ENCODE measurements at places on chromosomes 12 and 14.

DNA sequence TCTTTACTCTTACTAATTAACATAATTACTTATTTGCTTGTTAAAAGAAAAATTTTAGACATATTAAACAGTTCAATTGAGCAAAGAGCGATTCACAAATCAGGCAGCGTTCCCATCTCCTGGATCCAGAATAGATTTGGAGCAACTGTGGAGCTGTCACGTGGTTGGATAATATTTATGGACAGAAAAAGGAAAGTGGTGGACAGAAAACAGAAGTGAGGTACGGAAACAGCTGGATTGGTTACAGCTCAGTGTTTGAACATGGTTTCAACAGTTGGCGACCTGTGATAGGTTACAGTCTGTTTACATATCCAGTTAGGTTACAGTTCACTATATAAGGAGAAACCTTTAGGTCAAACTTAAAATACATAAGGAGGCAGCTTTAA lies 19.7 kb upstream of the FAM234B start:
- DNase-seq, result no peak

- no peak for DNase-seq
These were observed 26.4 kb downstream of the BBOF1 start for GRCh38 chr14:74045522-74045921.

DNA sequence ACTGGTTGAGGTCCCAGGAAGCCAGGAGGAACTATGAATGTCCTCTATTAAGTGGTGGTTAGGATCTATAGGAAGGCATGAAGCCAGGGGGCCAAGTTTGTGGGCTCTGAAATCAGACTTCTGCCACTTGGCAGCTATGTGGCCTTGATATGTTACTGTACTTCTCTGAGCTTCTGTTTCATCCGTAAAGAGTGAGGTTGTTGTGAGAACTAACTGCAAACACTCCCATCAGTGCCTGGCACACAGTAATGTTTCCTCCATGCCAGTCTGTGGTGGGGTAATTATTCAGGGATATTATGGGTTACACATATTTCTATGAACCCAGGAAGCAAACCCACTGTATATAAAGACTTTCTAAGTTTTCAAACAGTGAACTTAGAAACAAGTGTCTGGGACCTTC lies 57.4 kb downstream of the PLXNC1 start:
- no peak for DNase-seq

DNA sequence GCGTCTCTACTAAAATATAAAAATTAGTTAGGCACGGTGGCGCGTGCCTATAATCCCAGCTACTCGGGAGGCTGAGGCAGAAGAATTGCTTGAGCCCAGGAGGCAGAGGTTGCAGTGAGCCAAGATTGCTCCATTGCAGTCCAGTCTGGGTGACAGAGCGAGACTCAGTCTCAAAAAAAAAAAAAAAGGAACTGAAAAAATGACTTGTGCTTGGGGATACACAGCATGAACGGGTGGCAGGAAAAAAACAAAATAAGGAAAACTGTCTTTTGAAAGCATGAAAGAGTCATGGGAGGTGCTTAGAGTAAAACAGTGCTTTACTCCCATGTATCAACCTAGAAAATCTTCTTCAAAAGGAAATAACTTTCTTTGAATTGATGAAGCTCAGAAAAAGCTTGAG lies 80.8 kb downstream of the TMTC1 start:
- no peak for DNase-seq

- DNase-seq, result no peak
These were observed 601.8 kb upstream of the ATXN7L3B start for GRCh38 chr12:73935817-73936216.

DNA sequence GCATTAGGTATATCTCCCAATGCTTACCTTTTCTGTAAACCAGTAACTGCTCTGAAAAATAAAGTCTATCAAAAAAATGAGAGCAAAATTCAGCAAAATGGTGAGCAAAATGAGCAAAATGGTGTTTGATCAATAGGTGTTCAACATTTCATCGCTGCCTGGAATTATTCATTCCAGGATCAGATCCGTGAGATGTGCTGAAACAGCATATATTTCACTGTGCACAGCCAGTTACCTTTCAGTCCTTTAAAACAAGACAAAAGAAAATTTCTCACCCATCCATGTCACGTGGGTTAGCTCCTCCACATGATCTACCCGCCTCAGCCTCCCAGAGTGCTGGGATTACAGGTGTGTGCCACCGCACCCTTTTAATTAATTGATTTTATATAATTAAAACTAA lies 8.1 kb upstream of the FGF23 start:
- DNase-seq, result no peak

- no peak for DNase-seq
These were observed 59.3 kb downstream of the TESC start for GRCh38 chr12:117039891-117040309.

- DNase-seq, result no peak
These were observed 114.8 kb downstream of the RERGL start for GRCh38 chr12:17975239-17975638.

DNA sequence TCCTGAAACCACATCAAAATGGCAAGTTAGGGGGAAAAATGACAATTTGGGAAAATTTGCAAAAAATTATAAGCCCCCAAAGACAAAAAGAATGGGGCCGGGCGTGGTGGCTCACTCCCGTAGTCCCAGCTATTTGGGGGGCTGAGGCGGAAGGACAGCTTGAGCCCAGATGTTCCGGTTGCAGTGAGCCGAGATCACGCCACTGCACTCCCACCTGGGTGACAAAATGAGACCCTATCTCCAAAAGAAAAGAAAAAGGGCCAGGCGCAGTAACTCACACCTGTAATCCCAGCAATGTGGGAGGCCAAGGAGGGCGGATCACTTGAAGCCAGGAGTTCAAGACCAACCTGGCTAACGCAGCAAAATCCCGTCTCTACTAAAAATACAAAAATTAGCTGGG lies 2.0 kb upstream of the VAMP1 start:
- no peak for DNase-seq

DNA sequence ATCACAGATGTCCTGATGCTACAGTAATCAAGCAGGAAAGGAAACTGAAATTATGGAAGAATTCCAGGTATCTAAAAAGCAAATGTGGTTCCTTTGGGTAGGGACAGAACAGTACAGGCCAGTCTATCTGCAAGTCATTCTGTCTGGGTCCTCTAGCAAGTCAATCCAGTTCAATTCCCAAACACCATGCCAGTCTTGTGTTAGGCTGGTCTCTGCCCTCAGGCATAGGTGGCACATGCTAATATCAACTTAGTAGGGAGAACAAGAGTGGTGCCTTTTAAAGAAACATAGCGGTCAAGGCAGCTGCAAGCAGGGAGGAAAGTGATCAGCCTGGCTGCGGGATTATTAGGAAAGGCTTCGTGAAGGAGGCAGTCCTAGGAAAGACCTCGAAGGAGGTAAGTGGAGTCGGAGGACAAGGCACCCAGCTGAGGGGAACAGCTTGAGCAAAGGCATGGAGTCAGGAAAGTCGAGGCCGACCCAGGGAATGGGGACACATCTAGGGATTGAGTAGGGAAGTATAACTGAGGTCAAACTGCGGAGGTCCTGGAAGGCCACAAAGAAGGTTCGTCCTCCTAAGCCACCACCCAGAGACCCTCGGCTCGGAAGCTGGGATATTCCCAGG lies 3.8 kb upstream of the PLEKHG6 start:
- DNase-seq, result no peak

DNA sequence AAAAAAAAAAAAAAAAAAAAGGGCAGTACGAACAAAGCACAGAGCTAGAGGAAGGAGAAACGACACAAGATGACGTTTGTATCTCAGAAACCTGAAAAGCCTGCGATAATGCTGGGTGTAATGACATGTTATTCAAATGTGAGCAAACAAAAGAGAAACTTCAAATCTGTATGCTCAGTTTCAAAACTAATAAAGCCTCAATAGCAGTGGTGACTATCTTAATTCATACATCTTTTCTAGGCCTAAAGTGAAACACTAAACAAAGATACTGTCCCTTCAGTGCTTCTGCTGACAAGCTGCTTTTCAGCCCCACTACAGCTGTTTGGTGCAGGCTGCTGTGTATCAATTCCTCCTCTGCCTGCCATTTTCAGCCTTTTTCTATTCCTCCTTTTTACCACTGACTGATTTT lies 15.8 kb downstream of the ITPR2 start:
- DNase-seq, result no peak

- DNase-seq, result no peak
These were observed 27.5 kb downstream of the TECPR2 start for GRCh38 chr14:102390064-102390855.

GRCh38 chr14:92154283-92154942 lies 32.6 kb downstream of the CPSF2 start:
- no peak for DNase-seq

GRCh38 chr14:98229656-98230366 lies 1042.2 kb downstream of the BCL11B start:
- no peak for DNase-seq

DNA sequence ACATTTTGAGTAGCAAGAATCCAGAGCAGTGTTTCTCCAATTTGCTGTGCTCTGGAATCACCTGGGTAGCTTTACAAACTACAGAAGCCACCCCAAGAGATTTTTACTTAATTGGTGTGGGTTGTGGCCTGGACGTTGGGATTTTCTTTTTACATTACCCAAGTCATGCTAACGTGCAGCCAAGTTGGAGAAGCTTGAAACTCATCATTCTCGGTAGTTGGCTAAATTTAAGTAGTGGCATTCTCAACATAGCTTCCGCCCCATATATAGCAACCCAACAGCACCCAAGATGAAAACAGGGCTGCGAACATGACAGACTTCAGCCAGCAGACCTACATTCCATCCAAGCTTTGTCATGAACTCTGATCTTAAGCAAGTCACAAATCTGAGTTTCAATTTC lies 25.0 kb downstream of the DAD1 start:
- DNase-seq, result no peak

- peak; percentile 47 for DNase-seq
These were observed 41.3 kb downstream of the RAB3IP start for GRCh38 chr12:69779928-69780327.

- DNase-seq, result no peak
These were observed 101.9 kb downstream of the SETD3 start for GRCh38 chr14:99378782-99379214.

DNA sequence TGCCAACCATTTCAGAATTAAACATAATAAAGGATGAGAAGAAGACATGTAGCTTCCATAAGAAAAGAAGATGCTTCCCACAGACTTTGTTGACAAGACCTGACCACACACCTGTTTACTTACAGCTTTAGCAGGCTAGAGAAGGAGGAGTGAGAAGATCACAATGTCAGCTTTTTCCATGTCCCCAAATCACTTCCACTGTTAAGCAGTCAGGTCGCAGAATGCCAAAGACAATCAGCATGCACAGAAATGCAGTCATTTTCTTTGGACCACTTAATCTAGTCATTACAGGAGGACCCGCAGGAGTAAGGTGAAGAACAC lies 314.9 kb downstream of the SSPN start:
- no peak for DNase-seq

DNA sequence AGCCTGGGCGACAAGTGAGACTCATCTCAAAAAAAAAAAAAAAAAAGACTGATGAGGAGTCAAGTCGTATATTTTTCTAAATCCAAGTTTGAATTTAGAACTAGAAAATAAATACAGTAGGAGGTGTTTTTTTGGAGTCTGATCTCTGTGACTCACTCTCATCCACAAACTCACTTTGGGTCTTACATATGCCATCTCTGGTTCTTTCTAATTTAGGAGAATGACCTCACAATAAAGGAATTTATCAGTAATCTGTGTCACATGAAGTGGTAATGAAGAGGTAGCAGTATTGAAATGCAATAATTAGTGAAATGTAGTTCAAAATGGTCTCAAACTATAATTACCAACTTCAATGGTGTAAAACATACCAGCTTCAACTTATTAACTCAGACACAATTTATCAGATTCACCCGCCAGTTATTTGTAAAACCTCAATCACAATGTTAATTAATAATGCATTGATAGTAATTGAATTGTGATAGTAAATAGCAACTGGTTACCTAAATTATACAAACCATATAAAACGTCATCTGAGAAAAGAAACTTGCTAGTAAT lies 4.4 kb upstream of the CFL2 start:
- DNase-seq, result peak; percentile 35

- DNase-seq, result peak; percentile 64
These were observed 178.1 kb upstream of the ALG10B start for GRCh38 chr12:38138225-38139221.

GRCh38 chr12:92718483-92718990 lies 15.7 kb downstream of the PLEKHG7 start:
- no peak for DNase-seq

GRCh38 chr12:27273114-27273513 lies 29.0 kb downstream of the STK38L start:
- DNase-seq, result no peak

- DNase-seq, result no peak
These were observed 54.7 kb downstream of the DICER1 start for GRCh38 chr14:95102680-95103044.

- DNase-seq, result no peak
These were observed 50.2 kb upstream of the SMCO2 start for GRCh38 chr12:27396216-27396815.

DNA sequence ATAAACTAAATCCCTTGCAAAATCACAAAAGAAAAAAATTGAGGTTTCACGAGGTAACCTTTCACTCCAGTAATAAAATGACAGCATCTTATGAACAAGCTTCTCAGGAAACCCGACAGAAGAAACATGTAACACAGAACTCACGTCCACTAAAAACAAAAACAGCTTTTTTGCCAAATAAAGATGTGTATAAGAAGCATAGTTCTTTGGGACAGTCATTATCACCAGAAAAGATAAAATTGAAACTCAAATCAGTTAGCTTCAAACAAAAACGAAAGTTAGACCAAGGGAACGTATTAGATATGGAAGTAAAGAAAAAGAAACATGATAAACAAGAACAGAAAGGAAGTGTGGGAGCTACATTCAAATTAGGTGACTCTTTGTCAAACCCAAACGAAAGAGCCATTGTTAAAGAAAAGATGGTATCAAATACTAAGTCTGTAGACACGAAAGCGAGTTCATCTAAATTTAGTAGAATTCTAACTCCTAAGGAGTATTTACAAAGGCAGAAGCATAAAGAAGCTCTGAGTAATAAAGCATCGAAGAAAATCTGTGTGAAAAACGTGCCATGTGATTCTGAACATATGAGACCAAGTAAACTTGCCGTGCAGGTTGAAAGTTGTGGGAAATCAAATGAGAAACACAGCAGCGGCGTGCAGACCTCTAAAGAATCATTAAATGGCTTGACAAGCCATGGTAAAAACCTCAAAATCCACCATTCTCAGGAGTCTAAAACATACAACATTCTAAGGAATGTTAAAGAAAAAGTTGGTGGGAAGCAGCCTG lies 25.8 kb downstream of the RESF1 start:
- no peak for DNase-seq

GRCh38 chr14:32545095-32545494 lies 216.0 kb downstream of the AKAP6 start:
- no peak for DNase-seq

DNA sequence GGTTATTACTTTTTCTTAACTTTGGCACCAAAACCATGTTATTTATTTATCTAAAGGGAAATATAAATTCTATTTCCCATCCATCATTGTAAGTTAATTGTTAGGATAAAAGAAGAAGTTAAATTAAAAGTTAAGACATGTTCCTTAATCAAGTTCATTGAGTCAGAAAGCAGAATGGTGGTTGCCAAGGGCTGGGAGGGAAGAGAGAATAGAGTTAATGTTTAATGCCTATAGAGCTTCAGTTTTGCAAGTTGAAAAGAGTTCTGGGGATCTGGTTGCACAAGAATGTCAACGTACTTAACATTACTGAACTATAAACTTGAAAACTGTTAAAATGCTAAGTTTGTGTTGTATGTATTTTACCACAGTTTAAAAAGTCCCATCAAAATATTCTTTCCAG lies 63.2 kb upstream of the NR2C1 start:
- DNase-seq, result no peak

Measured in kidney capillary endothelial cell (primary cell).